ENCODE measurements at places on chromosomes 7 and 10.

DNA sequence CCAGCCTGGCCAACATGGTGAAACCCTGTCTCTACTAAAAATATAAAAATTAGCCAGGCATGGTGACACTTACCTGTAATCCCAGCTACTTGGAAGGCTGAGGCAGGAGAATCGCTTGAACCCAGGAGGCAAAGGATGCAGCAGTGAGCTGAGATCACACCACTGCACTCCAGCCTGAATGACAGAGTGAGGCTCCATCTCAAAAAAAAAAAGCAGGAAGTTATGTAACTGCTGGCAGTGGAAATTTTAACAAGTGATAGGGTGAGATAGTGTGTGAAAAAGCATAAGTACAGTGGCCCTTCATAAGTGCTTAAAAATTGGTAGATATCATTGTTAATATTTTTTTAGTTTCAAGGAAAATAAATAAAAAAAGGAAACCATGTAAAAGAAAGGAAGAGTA is 12.3 kb downstream of the AKR1C3 start:
- no peak for DNase-seq

DNA sequence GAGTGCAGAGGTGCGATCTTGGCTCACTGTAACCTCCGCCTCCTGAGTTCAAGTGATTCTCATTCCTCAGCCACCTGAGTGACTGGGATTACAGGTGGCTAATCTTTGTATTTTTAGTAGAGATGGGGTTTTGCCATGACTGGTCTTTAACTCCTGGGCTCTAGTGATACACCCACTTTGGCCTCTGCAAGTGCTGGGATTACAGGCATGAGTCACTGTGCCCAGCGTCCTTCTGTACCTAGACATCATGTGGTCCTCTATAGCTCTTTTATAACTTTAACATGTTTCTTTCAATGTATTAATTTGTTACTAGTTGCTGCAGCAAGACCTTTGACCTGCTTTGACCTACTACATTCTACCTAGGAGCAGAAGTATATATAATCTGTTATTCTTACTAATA is 38.7 kb upstream of the BICC1 start:
- DNase-seq: no peak

DNA sequence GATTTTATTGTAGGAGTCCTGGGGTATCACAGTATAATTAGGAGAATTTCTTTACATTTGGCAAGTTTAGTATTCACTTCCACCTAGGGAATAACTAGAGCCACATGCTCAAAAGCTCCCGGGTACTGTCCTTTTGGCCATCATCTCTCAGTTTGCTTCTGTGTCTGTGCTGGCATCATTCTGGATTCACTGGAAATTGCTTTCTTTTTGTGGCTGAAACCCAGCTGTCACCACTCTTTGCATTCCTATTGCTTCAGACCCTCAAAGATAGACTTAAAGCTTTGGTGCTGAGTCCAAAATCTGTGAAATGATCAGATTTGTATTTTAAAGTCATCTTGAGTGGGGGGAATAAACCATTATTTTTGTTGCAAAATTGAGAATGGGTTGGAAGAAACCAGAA is 8.9 kb downstream of the SDK1 start:
- DNase-seq: no peak

- no peak for DNase-seq
These were observed 1.6 kb downstream of the DNMBP start for GRCh38 chr10:100008142-100008522.

DNA sequence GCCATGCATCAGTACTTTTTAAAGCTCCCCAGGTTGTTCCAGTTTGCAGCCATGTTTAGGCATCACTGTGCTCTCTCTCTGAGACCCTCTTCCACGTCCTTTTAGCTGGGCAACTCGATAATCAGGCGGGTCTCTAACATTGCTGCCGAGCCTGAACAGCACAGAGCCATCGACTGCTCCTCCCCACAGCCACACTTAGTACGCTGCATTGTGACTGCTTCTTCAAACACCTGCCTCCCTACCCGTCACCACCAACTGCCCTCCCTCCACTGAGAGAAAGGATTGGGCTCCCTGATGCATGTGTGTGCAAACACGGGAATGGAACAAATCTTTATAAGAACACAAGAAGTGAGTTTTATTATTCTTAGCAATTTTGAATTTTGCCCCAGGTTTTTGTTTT is 11.4 kb upstream of the TACR2 start:
- no peak for DNase-seq

GRCh38 chr10:78335691-78336401 is 302.2 kb downstream of the RPS24 start:
- no peak for DNase-seq

DNA sequence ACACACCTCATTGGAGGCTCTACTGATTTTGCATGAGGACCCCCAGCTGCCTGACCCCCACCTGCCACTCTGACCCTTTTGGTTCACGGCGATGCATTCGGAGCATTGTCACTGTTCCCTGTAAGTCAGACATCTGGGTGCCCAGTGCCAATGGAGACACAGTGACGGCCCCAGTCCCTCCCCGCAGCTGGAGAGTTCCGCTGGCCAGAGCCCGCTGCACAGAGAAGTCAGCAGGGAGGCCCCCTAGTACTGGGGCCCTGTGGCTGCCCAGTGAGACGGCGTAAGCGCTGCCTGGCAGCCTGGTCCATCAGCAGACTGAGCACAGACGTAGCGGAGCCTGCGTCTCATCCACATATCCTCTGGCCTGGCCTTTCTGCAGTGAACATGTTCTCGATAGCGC is 77.5 kb downstream of the NKX6-2 start:
- DNase-seq: no peak

- DNase-seq: no peak
These were observed 28.5 kb upstream of the LOXL4 start for GRCh38 chr10:98296524-98296923.

GRCh38 chr10:75379817-75380216 is 21.7 kb downstream of the ZNF503 start:
- no peak for DNase-seq

GRCh38 chr10:119525116-119525515 is 17.4 kb downstream of the RGS10 start:
- DNase-seq: no peak

DNA sequence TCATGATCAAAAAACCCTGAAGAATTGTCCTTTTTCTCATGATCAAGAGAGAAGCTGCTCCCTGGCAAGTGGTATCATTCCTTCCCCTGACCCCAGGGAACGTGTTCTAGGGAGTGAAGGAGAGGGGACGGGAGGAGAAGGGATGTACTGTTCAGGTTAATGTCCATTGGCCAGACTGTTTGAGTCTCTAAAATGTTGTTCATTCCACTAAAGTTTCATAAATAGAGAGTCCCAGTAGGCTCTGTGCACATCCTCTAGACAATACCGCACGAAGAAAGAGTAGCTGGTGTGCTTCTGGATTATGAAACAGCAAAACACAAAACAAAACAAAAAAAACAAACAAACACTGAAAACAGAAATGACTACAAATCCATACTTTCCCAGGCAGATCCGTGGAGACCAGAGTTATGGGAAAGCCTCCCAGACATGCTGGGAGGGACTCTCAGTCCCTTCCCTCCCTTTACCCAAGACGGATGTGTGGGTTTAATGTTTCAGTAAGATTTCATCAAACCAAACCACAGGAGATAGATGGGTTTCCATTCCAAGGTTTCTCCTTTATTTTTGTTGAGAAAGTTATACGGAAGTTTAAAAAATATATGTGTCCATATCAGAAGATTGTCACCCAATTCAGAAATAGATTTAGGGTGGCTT is 66.5 kb upstream of the TNS3 start:
- no peak for DNase-seq

- DNase-seq: no peak
These were observed 123.8 kb downstream of the TEX36 start for GRCh38 chr10:125559210-125559609.

- DNase-seq: no peak
These were observed 290.7 kb downstream of the ADRA2A start for GRCh38 chr10:111367531-111367930.

DNA sequence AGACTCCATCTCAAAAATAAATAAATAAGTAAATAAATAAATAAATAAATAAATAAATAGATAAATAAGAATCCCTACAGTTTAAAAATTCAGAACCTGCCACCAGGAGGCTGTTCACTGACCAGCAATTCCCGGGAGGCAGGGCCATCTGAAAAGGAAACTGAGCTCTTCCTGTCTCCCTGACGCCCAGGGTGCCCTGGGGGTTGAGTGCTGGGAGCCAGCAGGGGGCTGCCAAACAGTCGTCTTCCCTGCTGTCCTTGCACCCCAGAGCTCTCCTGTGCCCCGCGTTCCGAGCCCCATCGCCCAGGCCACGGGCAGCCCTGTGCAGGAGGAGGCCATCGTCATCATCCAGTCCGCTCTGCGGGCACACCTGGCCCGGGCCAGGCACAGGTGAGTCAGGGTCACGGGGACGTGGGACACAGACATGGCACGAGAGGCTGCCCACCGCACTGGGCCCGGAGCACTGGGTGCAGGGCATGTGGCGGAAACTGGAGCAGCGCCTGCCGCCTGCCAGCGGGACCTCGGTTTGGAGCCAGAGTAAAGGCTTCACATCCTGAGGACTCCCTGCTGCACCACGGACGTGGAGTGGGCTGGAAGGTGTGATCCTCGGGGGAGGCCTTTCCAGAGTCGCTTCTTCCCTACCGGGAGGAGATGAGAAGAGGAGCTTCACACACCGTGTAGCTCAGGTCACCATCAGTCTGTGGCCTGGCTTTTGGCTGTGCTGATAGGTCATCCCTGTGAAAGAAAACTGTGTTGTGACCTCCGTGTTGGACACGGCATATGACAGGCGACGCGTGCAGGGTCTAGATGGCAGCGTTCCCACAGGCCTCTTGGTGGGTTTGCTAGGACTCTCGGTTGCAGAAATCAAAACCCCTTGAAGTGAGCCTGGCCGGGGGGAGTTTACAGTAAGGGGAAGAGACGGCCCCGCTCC is 25.9 kb upstream of the TTYH3 start:
- no peak for DNase-seq

GRCh38 chr10:63866075-63866746 is 345.0 kb downstream of the REEP3 start:
- peak; percentile 88 for DNase-seq

- DNase-seq: no peak
These were observed 89.3 kb upstream of the ZNF746 start for GRCh38 chr7:149586646-149587645.

- no peak for DNase-seq
These were observed 11.5 kb downstream of the ANKRD22 start for GRCh38 chr10:88840104-88840503.

DNA sequence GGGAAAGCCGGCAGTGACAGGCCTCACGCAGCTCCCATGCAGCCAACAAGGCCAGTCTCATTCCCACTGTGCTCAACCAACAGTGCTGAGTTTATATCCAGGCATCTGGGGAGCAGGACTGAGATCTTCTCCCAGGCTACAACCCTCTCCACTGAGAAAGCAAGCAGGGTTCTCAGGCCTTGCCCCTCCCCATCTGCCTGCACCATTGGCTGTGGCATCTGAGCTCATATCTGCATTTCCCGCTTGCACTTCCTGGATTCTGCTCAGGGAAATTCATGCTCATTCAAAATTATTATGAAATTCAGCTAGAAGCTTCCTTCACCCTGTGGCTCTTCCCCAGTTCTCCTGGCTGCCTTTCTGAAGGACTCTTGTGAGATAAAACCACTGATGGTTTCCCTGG is 1029.0 kb downstream of the GRM8 start:
- no peak for DNase-seq

DNA sequence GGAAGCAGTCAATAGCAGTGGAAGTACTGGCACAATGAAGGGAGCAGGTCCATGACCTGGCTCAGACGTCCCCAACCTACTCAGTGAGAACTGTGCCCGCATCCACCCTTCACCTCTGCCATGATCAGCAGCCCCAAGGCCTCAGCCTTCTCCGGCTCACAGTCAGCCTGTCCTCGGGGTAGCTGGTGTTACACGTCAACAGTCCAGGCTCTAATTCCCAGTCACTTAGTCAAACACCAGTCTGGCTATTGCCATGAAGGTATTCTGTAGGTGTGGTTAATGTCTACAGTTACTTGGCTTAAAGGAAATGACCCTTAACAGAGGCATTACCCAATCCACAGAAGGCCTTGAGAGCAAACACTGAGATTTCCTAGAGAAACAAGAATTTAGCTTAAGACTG is 49.1 kb downstream of the GRB10 start:
- no peak for DNase-seq

- no peak for DNase-seq
These were observed 123.6 kb downstream of the PON1 start for GRCh38 chr7:95200741-95201140.

DNA sequence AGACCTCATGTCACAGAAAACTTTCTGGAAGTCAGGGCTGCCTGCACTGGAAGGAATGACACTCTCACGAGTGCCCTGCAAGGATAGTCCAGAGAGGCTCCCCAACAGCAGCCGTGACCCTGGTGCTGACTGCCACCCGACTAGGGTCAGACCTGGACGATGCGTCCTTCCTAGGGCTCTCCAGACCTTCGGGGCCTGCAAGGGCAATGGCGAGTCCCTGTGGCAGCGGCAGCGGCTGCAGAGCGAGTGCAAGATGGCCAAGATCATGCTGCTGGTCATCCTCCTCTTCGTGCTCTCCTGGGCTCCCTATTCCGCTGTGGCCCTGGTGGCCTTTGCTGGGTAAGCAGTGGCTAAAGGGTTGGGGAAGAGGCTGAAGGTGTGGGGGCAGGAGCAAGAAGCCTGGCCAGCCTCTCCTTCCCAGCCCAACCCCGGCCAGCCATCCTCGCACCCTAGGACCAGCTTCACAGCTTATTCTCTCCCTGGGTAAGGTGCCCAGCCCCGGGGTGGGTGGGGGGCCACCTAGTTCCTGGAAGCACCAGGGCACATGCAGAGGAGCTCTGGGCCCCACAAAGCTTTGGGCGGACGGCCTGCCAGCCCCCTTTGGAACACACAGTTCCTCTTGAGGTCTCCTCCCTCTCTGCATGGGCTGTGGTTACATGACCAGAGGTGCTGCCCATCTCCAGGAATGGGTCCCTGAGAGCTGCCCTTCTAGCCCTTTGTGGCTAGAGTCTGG is 5.5 kb downstream of the OPN4 start:
- no peak for DNase-seq

- DNase-seq: no peak
These were observed 195.2 kb downstream of the MDFIC start for GRCh38 chr7:115116773-115117715.

DNA sequence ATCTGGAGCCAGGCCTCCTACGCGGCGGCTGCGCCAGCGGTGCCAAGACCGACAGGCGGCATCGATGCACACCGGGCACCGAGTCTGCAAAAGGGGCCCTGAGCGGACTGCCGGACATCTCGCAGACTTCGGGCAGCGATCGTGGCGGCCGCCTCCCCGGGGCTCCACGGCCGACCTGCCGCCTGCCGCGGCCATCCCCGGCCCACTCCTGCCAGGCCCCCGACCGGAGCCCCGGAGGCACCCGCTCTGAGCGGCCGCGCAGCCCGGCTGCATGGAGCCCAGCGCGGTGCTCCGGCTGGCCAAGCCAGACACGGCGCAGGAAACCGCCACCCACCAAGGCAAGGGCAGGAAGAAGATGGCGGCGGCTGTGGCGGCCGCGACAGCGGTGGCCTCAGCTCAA is 154.2 kb upstream of the KCTD7 start:
- DNase-seq: no peak

GRCh38 chr7:68425377-68425776 is 1172.9 kb upstream of the AUTS2 start:
- no peak for DNase-seq

DNA sequence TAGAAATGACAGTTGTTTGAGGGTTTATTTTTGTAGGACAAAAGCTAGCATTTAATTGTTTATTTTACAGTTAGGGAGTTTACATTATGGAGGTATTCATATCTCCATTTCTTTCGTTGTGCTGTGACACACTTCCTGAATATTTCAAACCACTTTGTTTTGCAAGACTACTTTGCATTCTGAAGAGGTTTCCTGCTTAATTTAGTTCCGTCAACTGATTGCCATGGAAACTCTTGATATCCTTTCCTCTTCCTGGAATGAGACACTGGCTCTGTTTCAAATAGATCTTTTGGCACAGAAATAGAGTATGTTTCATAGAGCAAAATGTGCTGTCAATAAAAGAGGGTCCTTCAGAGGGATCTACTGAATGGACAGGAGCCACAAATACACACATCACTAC is 159.5 kb upstream of the AGR3 start:
- DNase-seq: no peak
